ENCODE measurements at places on chromosomes 11 and 22.

GRCh38 chr11:31815711-31816467, 4.8 kb upstream of the PAX6 start:
- peak; percentile 13 for DNase-seq

GRCh38 chr11:18526130-18526520, 617 bp downstream of the TSG101 start:
- no peak for DNase-seq

DNA sequence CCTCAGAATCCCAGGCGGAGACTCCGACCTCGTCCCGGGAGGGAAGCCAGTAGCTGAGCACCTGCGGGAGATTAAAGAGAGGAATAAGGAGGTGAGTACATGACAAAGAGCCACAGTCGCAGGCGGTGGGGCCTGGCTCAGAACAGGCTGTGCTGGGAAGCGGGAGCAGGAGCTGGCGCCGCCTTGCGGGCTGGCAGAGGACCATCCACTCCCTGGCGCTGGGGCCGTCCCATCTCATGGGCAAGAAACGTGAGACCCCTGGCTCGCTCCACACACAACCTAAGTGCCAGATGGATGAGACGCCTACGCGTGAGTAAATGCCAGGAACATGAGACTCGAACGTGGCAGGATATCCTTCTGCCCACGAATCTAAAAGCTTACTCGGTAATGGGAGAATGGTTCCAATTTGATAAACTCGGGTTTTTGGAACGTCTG, 6.3 kb downstream of the CEND1 start:
- peak; percentile 76 for DNase-seq

GRCh38 chr11:63551091-63551888, 11.9 kb downstream of the PLAAT2 start:
- DNase-seq: no peak

GRCh38 chr11:13762718-13763117, 94.2 kb downstream of the FAR1 start:
- no peak for DNase-seq

DNA sequence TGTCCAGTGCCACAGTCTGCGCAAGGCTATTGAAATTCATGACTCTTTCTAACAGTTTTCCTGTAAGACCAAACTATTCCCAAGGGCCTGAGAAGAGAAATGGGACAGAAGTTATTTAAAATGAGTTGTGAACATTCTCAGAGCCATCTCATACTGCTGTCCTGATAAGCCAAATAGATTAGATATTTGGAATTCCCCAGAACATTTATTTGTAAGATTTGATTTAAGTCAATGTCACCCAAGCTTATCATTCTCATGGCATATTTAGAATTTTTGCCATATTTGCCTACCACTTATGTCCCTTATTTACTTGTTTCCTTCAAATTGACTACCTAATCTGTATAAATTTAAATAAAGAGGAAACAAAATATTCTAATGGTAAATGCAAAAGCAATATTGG, 82.4 kb downstream of the NAV2 start:
- DNase-seq: no peak

DNA sequence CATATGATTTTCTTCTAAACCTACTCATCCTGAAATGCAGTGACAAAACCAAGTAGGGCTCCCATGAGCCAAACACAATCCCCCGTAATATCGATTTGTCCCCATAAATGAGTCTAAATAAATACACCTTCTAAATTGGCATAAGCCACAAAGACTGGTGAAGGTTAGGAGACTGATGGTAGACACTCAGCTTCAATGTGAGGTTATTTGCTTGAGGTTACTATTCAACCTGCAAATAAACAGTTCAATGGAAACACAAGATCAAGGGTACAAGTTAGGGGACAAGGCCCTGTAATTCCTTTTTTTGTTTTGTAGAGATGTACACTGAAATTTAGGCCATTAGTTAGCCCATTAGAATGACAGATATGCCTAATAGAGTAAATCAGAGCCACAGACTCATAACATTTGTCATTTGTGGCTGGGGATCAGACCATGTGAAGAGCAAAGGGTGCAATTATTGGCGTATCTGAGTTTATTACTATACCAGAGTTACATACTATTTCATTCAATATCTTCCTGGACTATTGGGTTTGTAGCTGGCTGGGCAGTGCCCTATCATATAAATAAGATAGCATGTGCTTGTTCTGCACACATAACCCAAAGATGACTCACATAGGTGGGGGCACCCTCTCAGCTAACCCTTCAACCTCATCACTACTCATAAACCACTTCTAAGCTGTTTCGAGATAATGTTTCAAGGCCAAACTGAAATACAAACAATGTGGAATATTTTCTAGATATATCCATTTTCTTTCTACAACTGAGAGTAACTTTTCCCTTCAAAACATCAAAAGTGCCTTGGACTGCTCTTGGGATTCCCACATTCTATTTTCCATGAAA, 695.3 kb downstream of the KCNA4 start:
- no peak for DNase-seq

- no peak for DNase-seq
Observed at GRCh38 chr11:3108183-3108721, 51.0 kb upstream of the CARS1 start.

- DNase-seq: no peak
Observed at GRCh38 chr11:117183724-117184349, 5.3 kb downstream of the SIDT2 start.

- DNase-seq: no peak
Observed at GRCh38 chr11:116651737-116652237, 121.0 kb downstream of the BUD13 start.

DNA sequence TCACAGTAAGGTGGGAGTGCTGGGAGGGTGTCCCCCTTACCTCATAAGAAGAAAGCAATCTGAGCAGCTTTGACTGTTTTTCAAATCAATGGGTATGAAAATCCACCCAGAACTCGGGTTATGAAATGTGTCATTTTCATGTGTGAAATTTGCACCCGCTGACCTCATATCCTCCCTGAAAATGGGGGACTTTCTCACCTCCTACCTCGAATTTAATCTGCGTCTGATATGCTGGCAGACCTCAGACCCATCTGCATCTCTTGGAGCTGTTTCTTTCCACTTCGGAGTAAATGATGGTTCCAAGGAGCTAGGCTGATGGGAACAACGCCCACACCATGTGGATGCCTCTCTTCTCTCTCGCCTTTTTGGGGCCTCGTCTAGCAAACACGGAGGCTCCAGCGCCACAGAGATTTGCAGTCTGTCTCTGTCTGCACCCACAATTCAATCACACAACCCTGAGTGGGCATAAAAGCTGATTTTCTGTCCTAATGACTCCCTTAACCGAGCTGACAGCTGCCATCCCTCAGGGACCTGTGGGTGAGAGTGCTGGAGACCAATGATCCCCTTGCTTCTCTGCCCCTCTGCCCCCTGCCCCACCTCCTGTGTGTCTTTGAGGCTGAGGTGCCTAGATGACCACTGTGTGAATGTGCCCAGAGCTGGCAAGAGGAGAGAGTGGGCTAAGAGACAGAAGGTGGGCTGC, 71.0 kb downstream of the TRIM29 start:
- DNase-seq: no peak

DNA sequence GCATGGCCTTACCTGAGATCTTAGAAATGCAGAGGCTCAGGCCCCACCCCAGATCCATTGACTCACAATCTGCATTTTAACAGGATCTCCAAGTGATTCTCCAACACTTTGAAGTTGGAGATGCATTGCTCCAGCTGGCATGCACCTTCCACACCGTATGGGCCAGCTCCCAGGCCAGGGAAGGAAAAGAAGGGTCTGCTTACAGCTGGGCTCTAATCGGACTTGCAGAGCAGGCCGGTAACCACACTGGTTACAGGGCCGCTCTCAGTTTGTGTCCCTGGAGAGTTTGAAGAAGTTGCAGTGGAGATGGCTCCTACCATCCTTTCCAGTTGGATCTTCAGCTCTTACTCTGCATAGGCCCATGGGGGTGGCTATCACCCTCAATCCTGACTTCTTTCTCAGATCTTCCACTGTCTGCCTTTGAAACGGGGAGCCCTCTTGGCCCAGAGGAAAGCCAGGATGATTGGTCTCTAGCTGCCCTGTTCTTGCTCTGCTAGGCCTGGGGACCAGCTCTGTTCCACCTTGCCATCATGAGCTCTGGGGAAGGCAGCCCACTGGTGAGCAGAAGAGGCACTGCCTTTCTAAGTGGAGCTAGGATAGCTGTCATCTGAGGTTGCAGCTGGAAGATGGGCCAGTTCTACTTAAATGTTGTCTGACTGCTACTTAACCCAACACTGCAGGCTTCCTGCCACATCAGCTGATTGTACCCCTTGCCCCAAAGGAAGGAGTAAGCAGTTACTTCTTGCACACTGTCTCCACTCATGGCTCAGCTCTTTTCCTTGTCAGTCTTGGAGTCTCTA, 105.6 kb upstream of the NAV2 start:
- no peak for DNase-seq

- no peak for DNase-seq
Observed at GRCh38 chr11:69637198-69637940, 3.6 kb upstream of the CCND1 start.

- no peak for DNase-seq
Observed at GRCh38 chr22:35923026-35923425, 105.6 kb downstream of the RBFOX2 start.

Measured in erythroblast (primary cell).